ENCODE measurements at places on chromosomes 6 and 20.
A peak's percentile ranks its signal among the peaks of the same experiment; 100 is the strongest.

DNA sequence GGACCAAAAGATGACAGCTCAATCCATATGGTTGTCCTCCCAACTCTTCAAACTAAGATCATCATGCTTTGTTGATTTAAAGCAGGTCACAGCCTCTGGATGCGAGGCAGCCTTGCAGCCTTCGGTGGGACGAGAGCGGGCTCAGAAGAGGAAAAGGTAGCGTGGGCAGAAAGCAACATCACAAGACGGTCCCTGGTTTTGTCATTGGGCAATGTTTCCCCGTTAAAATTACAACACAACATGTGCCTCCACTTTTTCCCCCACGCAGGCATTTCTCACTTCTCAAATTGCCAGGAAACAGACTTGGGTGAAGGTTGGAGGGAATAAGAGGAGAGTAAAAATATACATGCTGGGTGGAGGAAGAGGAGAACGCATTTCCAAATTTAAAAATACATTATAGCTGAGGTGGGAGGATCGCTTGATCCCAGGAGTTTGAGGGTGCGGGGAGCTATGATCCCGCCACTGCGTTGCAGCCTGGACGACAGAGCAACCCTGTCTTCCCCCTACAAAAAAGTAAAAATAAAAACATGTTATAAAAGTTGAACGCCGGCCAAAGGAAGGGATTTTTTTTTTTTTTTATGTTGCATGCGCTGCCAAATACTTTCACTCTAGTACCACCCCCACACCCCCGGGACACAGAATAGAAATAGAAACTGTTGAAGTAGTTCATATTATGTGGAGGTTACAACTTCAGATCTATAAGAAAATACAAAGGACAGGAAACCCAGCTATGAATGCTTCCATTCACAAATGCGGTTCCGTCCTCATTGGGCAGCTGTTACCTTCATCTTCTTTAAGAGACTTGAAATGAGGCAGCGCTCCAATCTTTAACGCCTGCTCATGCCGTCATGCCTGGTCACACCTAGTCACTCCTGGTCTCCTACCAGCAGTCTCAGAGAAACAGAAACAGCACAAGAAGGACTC is 13.9 kb upstream of the NAA20 start:
- no peak for DNase-seq

- DNase-seq = no peak
Observed at GRCh38 chr6:140968062-140968461, 1164.7 kb upstream of the GJE1 start.

GRCh38 chr20:12798286-12798685 is 210.5 kb upstream of the SPTLC3 start:
- DNase-seq = no peak

DNA sequence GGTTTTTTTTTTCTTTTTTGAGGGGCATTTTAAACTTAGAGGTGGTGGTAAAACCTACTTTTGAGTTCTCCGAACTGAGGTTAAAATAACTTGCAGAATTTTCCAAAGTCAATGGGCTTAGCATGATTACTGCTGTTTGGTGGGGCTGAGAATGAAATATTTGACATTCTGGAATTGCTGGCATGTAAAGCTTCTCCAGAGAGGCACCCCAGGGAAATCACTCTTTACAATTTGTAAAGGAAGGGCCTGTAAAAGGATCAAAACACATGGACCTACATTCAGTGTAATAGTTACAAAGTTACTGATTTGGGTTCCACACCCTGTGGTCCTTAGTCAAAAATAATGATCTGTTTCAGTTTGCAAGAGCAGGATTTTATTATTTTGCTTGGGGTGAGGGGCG is 5.5 kb downstream of the FAM217B start:
- DNase-seq = no peak

GRCh38 chr6:137261361-137261760 is 42.2 kb upstream of the IFNGR1 start:
- no peak for DNase-seq

GRCh38 chr6:87968435-87969278 is 79.0 kb upstream of the SPACA1 start:
- DNase-seq = peak; percentile 21

DNA sequence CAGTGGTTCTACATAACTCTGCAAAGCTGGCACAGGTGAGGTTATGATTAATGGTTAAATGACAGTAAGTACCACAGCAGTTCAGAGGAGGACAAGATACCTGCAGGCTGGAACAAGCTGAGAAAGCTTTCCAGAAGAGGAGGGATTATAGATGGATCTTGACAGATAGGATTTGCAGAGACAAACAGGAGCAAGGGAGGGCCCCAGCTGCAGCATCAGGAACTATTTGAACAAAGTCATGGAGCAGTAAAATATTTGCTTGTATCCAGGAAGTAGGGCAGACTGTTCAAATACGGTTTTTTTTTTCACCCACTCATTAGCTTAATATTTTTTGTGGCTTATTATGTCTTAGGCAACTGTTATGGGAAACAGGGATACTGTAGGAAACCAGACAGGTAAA is 144.4 kb upstream of the MAN1A1 start:
- DNase-seq = no peak

GRCh38 chr6:88670369-88670768 is 293.0 kb downstream of the RNGTT start:
- no peak for DNase-seq

GRCh38 chr20:25022680-25023079 is 30.1 kb upstream of the APMAP start:
- DNase-seq = no peak

DNA sequence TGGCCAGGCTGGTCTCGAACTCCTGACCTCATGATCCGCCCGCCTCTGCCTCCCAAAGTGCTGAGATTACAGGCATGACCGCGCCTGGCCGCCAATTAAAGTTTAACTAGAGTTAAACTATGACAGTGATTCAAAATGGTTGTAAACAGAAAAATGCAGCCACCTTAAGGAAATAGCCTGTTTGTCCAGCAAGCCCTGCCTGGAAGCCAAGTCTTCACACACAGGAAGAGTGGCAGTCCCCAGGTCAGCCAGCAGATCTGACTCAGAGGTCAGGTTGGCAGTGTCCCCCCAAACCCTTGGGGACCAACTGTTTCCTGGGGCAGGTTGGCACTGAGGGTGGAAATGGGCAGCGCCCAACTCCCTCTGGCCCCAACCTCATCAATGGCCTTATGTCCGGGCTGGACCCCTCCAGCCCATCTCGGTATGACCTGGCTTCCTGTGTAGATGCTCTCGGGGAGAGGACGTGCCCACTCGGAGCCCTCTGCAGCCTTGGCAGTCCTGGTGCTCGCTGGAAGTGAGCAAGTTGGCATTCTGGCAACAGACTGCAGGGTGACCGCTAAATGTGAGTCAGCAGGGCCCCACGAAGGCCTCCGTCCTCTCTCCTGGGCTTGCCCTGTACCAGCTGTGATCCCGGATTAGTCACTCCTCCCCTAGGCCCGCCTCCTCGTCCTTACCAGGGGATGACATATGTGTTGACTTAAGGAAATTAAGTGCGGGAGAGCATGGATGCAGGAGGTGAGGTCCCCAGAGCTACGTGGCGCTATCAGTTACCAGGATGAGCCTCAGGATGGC is 9.7 kb upstream of the HSP90AB1 start:
- DNase-seq = peak; percentile 77

- DNase-seq = no peak
Observed at GRCh38 chr6:22954749-22955385, 385.5 kb downstream of the HDGFL1 start.

DNA sequence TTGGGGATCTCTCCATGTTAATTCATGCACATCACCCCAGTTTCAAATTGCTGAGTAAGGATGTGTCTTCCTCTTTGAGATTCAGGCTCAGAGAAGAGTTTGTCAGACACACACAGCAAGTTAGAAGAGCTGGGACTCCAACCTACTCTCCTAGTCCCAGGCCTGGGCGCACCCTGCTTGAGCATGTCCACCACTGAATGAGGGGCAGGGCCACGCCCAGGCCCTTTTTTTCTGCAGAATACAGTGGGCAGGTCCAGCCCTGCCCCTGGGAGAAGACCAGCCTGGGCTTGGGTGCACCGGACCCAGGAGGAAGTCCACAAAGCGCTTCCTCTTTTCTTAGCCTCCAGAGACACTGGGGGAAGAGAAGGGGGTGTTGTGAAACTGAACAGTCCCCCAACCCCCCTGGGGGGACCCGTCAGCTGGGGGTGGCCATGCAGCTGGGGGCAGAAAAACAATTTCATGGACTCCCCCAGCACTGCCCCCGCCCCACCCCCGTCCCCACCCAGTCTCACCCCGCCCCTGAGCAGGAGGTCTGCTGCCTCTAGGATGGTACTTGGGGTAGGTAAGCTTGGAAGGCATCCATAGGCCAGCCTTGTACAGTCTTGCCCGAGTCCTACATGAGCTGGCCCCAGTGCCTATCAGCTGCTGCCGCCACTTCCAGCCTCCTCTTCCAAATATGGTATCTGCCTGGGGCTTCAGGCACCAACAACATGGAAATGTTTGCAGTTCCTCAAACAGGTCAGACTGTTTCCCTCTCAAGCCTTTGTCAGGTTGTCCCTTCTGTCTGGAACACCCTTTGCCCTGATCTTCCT is 11.7 kb upstream of the HCK start:
- DNase-seq = no peak

GRCh38 chr20:52083627-52084232 is 107.8 kb downstream of the ZFP64 start:
- DNase-seq = peak; percentile 73

- DNase-seq = no peak
Observed at GRCh38 chr6:3533981-3534380, 77.1 kb upstream of the SLC22A23 start.

DNA sequence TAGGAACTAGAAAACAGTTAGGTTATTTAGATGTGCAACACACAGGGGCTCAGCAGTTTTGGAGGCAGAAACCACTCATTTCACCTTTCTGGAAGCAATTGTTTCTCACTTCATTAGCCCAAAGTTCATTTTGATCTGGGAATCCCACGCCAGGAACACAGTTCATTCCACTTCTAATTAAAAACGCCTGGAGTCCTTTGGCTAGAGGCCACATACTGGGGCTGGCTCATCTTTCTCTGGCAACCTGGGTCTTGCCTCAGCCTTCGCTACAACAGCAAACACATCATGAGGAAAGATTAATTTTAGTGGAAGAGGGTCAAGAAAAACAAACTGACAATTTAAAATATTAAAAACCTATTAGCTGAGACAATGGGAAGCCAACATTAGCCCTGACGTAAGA is 69.7 kb downstream of the RFPL4B start:
- DNase-seq = no peak

DNA sequence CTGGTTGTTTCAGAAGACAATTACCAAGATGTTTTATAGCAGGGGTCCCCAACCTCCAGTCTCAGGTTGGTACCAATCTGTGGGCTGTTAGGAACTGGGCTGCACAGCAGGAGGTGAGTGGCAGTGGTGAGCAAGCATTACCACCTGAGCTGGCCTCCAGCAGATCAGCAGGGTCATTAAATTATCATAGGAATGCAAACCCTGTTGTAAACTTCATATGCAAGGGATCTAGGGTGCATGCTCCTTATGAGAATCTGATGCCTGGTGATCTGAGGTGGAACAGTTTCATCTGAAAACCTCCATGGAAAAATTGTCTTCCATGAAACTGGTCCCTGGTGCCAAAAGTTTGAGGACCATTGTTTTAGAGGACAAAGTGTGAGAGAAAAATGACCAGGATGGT is 240.6 kb downstream of the GRM1 start:
- no peak for DNase-seq

DNA sequence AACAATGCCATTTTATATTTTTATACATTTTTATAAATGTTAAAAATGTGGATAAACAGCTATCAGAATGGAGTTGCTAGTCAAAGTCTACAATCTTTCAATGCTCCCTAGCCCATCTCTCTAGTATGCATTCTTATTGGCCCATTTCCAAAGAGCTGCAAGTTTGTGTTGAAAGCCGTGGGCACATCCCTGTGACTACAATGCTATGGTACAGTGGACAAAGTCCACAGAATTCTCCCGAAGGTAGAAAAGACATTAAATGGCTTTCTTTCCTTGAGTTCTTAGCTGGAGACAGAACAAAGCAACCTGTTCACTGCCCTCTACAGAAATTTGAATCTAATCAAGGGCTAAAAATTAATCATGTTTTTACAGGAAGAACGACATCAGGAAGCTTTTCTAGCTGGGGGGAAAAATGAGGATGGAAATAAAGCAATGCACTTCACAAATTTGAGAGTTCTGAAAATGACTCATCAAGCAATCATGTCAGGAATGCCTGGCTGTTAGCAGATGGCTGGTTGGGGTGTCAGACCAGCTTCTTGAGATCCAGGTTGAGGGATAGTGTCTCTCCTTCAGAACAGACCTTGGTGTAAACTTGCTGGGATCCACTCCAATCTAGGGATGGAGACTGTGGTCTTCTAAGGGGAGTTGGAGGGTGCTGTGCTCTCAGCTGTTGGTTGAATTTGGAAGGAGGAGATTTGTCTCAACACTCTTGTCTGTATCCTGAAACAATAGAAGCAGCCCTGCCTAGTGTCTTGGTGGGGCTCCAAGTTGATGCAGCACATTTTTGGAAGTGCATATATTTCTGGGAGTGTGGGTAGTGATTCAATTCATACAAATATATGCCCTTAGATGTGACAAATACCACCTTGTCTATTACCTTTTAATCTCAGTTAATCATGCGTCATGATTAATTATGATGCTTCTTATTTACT is 143.4 kb upstream of the PHACTR1 start:
- DNase-seq = no peak

- no peak for DNase-seq
Observed at GRCh38 chr6:21377356-21377755, 216.2 kb upstream of the SOX4 start.

- no peak for DNase-seq
Observed at GRCh38 chr20:62951896-62952372, 575 bp upstream of the SLC17A9 start.

DNA sequence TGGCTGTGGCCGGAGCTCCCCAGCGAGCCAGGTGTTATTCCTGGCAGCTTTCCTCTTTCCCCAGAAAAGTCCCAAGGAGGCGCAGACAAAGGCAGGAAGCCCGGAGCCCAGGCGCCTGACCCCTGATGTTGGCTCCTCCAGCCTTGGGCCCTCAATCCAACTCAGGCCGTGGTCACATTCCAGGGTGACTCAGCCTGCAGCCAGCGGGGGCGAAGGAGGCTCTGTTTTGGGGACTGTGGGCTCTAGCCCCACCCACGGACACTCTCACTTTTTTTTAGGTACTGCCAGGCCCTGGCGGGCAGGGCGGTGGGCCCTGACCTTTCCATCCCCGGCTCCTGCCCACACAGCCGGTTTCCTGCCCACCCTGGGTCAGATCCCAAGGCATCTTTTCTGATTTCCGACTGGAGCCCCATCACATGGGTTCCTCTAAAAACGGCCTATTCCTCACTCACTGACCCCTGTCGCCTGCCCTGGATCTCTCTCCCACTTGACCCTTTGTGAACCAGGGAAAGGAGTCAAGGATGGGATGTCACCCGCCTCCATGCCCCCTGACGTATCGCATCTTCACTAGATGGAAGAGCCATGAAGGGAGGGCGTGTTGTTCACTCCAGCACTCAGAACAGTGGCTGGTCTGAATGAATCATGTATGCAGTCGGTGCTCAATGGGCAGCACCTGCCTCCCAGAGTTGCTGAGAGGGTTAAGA is 5.5 kb downstream of the PTGIS start:
- DNase-seq = no peak

- no peak for DNase-seq
Observed at GRCh38 chr6:63739094-63739687, 103.6 kb downstream of the PHF3 start.

DNA sequence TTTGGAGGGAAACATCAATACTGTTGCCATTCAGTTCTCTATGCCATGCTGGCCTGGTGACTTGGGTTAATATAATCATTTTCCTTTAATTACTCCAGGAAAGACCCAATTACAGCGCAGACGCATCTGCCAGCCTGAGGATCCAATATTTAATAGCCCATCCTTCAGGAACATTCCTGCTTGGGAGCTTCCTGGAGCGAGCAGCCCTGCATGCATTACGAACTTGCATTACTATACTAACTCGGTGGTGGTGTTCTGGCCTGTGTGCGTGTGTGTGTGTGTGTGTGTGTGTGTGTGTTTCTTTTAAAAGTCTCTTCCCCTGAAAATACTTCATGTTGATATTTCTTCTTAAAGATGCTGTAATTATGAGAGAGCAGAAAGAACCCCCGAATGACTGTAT is 26.5 kb downstream of the PMEPA1 start:
- no peak for DNase-seq
